ENCODE measurements at places on chromosomes 4 and X.

- DNase-seq: no peak
Observed at GRCh38 chr4:138845054-138845453, 170.5 kb upstream of the NOCT start.

GRCh38 chr4:92249541-92249940 is 54.2 kb upstream of the GRID2 start:
- DNase-seq: no peak

- DNase-seq: no peak
Observed at GRCh38 chrX:154502098-154502497, 11.7 kb upstream of the SLC10A3 start.

GRCh38 chr4:177860171-177860570 is 417.9 kb upstream of the AGA start:
- no peak for DNase-seq

GRCh38 chr4:83283181-83283580 is 1.4 kb downstream of the COQ2 start:
- DNase-seq: no peak

GRCh38 chrX:8946563-8946962 is 87.4 kb downstream of the FAM9B start:
- DNase-seq: no peak

GRCh38 chr4:110641218-110641617 is 18.3 kb upstream of the PITX2 start:
- no peak for DNase-seq

- DNase-seq: no peak
Observed at GRCh38 chrX:150907474-150907873, 9.0 kb upstream of the CD99L2 start.

DNA sequence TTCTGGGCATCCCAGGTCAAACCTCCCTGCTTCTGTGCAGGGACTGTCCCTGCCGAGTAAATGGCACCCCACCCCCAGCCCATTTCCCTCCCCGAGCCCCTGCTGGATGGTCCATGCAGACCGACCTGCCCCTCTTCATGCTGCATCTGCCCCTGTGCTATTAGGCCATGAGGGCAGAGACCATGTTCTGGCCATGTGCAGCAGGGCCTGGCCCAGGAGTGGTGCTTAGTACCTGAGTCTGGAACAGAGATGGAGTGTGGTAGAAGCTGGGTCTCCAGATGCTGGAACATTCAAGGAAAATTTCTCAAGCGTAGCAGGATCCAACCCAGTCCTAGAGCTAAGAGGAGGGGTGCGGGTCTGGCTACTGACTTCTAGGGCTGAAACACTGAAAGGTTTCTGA is 15.3 kb upstream of the UBA1 start:
- no peak for DNase-seq

DNA sequence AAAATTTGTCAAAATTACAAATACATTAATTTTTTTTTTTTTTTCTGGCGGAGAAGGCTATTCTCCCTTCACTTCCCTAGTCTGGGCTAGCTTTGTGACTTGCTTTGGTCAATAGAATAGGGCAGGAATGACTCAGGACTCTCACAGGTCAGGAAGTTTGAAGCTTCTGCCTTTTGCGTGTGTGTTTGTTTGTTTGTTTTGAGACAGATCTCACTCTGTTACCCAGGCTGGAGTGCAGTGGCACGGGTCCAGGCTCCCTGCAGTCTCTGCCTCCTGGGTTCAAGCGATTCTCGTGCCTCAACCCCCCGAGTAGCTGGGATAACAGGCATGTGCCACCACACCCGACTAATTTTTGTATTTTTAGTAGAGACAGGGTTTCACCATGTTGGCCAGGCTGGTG is 55.9 kb upstream of the USP9X start:
- DNase-seq: no peak

- no peak for DNase-seq
Observed at GRCh38 chr4:104749062-104749461, 254.4 kb upstream of the CXXC4 start.

DNA sequence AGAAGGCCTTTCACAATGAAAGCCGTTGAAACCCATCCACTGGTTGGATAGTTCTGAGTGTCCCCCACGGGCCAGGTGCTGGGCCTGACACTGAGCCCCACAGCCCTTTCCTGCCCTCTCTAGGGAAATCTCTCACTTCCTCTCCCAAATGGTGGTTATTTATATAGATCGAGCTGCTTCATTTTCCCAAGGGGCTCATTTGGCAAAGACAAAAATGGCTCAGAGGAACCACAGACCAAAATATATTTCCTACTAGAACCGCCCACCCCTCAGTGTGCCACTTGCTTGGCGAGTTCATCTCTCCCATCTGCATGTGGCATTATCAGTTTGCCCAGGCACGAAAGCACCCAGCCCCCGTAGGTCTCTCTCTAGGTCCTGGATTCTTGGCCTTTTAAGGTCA is 53.3 kb upstream of the STIM2 start:
- DNase-seq: no peak

- no peak for DNase-seq
Observed at GRCh38 chr4:57103051-57103450, 7.1 kb downstream of the IGFBP7 start.
